Esophagus muscularis mucosa (tissue), 4 donors: ENCODE measurements at places on chromosomes 12 and 14. TPM values are rescaled to one million over a fixed set of nuclear protein-coding genes. Genes with fewer than 3 reads are reported as not detected.

GRCh38 chr12:113899042-113899560 lies 67.0 kb downstream of the RBM19 start:
- DNase-seq = no peak

DNA sequence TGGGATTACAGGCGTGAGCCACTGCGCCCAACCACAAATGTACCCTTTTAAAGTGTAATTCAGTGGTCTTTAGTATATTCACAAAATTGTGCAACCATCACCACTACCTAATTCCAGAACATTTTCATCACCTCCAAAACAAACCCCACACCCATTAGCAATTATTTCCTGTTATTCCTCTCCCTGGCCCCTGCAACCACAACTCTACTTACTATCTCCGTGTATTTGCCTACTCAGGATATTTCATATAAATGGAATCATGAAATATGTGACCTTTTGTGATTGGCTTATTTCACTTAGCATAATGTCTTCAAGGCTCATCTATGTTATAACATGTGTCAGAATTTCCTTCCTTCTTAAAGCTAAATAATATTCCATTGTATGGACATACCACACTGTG lies 16.0 kb upstream of the AQP2 start:
- no peak for DNase-seq

The TAC3 gene
- not detected for total RNA-seq

- DNase-seq = no peak
Measured at GRCh38 chr14:51881636-51882035, 21.2 kb downstream of the GNG2 start.

The KRT80 gene
- total RNA-seq = not detected

DNA sequence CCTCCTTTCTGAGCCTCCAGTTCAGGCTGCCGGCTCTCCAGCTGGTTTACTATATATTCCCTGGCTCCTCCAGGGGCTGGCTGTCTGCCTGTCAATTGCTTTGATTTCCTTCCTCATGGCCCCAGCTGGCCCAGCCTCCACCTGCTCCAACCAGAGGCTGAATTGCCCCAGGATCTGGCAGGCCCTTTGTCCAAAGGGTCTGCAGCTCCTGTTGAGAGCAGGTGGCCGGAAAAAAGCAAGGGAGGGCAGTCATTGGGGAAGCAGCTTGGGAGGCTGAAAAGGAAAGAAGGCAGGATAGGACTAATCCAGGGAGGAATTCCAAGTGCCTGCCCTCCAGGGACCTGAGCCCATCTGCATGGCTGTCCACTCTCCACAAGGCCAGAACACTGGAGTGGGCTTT lies 25.3 kb downstream of the PAH start:
- DNase-seq = no peak

DNA sequence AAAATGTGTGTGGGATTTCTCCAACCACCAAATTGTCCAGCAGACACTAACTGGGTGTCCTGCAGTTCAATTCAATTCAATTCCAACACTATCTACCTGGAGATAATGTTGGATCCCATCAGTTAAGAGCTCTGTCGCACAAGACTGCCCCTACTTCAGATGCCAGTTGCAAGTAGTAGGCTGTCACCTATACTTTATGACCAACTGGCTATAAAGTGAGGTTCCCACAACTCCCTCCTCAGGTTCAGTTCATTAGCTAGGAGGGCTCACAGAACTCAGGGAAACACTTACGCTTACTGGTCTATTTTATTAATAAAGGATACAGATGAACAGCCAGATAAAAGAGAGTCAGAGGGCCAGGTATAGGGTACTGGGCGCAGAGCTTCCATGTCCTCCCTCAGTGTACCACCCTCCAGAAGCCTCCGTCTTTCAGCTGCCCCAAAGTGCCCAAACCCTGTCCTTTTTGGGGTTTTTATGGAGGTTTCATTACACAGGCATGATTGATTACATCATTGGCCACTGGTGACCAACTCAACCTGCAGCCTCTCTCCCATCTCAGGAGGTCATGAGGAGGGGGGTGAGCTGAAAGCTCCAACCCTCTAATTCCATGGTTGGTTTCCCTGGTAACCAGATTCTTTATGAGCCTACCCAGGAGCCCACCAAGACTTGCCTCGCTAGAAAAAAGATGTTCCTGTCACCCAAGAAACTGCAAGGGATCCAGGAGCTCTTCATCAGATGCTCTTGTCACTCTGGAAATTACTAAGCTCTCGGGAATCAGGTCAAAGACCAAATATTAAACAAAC lies 7.5 kb upstream of the SERPINA5 start:
- DNase-seq = no peak
